ENCODE measurements at places on chromosomes 7 and 10.

GRCh38 chr7:81641873-81642272, 128.0 kb downstream of the HGF start:
- no peak for DNase-seq

DNA sequence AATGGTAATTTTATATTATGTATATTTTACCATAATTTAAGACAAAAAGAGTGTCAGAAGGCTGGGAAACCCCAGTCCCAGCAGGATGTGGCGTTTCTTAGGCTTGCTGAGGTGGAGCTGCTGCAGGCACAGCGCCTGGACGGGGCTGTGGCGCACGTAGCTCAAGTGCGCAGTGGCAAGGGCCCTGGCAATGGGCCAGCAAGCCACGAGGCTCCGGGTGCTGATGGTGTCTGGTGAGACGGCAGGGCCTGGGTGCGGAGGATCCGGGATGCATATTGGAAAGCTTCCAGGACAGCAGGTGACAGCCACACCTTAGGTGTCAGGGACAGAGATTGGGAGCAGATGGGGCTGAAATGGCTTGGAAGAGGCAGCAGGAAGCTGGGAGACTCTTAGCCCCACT, 37.2 kb downstream of the CLEC2L start:
- peak; percentile 96 for DNase-seq

DNA sequence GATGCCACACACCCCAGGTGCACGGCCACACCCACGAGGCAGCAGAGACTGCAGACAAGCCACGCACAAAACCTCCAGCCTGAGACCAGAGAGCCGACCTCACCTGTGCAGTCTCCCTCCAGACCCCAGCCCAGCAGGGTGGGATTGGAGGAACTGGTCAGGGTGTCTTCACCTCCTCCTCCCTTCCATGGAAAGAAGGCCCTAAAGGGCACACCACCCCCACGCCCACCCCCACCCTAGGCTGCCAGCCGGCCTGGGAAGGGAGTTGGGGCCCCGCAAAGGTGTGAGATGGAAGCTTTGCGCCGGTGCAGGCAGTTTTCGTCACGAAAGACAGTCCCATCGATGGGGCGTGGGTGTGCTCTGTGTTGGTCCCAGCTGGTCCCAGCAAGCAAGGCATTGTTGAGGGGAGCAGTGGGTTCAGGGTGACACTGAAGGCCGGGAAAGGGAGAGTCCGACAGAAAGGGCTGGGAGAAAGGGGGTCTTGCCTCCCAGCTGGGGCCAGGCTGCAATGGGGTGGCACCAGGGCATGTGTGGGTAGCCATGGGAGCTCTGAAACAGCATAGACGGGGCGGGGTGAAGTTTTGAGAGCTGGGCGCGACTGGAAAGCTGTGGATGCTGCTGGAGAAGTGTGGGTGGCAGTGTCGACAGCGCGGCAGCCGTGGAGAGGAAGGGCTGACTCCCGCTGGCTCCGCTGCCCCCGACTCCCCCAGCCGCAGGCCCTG, 349.2 kb downstream of the GLRX3 start:
- no peak for DNase-seq

- no peak for DNase-seq
Observed at GRCh38 chr10:106872176-106872575, 292.3 kb downstream of the SORCS1 start.

GRCh38 chr7:104980841-104981671, 32.9 kb upstream of the KMT2E start:
- peak; percentile 81 for DNase-seq

GRCh38 chr10:35555962-35556930, 48.9 kb upstream of the GJD4 start:
- DNase-seq, result no peak

DNA sequence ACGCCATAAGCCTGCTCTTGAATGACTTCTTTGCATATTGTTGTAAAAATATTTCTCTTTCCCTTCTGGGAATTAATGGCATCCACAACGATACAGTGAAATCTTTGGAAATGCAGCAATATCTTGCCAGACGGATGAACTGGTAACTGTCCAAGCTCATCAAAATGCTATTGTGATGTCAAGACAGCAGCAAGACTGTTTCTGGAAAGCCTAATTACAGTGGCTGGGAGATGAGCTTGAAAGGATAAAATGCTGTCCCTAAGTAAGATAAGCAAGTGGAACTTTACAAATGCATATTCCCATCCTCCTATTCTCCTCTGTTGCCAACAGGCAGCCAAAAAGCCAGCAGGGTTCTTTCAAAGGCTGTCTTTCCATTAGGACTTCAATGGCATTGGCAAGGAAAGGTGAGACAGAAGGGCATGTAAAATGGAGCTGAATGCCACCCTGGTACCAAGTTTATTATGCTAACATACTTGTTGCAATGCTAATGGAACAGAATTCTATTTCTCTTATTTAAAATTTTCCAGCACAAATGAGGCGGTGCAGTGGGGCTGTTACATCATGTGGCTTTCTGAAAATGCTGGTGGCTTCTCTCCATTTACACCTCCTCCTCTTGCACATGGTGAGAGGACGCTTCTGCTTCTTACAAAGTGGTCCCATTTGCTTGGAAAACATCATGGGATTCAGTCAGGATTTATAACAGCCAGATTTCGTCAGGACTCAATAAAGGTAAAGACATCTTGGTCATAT, 178.3 kb upstream of the PTER start:
- no peak for DNase-seq

DNA sequence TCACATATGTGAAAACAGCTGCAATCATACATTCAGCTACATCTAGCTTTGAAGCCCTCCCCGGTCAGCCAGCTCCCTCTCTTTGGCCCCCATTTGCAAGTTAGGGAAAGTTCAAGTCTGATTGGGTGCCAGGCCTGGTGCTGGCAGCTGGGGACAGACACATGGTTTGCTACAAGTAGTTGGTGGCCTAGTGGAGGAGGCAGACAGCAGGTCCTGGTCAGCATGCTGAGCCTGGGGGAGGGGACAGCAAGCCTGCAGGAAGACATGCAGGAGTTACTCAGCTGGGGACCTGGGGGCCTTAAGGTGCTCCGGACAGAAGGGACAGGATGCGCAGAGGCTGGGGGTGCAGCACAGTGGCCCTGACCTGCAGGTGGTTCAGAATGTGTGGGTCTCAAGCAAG, 956.9 kb upstream of the ZNF722 start:
- DNase-seq, result no peak

DNA sequence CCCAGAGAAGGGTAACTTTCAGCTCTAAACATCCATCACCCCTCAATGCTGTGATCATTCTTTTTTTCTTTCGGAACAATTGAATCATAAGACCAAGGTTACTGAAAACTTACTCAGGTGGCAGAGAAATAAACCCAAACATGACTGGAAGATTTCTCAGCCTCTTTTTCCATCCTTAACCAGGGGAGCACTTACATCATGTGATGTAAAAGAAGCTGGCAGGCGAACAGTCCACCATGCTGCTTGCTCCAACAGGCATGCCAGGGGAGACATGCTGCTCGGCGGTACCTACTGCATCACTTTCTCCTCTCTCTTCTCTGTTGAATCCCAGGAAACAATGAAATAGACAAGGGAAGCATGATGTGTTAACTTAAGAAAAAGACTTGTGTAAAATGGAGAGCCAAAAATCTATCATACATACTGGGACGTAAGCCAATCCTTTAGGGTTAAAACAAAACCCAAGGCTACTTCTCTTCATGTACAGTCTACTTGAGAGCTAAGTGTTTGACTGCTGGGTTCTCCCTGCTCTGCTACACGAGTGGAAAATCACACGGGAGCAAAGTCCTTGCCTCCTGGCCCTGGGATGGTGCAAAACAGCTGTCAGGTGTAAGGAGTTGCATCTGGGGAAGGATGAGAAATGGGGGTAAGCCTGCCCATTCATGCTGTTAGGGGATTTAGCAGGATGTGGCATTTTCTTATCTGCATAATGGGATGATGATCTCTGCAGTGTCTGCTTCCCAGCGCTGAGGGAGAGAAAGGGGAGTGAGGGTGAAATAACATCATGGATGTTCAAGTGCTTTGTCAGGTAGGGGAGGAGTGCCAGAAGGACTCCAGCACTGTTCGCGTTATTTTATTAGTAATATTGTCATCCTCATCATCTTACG, 64.3 kb upstream of the ZNF438 start:
- DNase-seq, result no peak

DNA sequence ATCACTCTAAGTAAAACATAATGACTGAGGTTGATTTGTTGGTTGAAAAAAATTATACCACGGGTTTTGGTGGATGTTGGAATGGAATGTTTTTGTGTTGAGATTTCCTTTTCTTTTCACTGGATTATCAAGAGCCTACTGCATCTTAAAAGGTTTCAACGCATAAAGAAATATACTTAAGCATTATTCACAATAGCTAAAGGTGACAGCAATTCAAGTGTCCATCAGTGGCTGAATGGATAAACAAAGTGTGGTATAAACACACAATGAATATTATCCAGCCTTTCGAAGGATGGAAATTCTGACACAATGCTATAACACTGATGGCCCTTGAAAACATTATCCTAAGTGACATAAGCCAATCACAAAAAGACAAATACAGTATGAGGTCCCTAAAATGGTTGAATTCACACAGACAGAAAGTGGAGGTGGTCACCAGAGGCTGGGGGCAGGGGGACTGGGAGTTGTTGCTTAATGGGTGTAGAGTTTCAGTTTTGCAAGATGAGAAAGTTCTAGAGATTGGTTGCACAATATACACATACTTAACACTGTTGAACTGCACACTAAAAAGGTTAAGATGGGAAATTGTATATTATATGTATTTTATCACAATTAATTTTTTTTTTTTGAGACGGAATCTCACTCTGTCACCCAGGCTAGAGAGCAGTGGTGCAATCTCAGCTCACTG, 122.3 kb downstream of the NRP1 start:
- DNase-seq, result no peak
